GM04503 (cell line): ENCODE measurements at places on chromosomes 3 and 15.

GRCh38 chr3:150074697-150075416 is 104.2 kb upstream of the PFN2 start:
- DNase-seq: no peak

- DNase-seq: no peak
These were observed 150.1 kb downstream of the TPRA1 start for GRCh38 chr3:127440384-127440783.

DNA sequence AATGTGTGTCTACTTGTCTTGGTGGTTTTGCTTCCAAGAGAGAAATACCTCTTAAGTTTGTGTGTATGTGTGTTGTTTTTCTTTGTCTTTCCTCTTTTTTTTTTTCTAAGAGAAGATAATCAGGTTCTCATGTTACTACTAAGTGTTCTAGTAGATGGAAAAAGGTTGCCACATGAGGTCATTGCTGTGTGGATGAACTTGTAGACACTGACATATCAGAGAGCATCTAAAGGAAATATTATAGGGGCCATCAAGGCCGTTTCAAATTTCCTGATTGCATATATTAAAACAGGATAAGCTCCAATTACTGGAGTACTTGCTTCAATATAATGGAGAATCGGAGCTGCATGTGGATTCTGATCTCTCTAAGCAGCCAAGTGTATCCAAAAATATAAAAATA is 747.5 kb downstream of the NR2F2 start:
- no peak for DNase-seq

GRCh38 chr3:61912158-61912557 is 350.8 kb downstream of the PTPRG start:
- DNase-seq: no peak

DNA sequence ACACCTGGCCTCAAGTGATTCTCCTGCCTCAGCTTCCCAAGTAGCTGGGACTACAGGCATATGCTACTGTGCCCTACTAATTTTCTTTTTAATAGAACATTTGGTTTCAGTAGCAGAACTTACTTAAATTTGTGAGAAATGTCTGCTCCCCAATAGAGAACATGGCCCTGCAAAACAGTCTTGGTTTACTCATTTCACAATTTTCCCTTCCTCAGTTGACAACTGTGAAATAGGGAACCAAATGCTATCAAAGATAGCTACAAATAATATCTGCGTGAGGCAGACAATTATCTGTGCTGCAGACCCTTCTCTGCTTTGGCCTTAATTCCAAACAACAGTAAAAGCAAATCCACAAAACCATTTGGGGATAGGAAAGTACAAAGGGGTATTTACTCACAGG is 22.6 kb downstream of the METTL6 start:
- no peak for DNase-seq

DNA sequence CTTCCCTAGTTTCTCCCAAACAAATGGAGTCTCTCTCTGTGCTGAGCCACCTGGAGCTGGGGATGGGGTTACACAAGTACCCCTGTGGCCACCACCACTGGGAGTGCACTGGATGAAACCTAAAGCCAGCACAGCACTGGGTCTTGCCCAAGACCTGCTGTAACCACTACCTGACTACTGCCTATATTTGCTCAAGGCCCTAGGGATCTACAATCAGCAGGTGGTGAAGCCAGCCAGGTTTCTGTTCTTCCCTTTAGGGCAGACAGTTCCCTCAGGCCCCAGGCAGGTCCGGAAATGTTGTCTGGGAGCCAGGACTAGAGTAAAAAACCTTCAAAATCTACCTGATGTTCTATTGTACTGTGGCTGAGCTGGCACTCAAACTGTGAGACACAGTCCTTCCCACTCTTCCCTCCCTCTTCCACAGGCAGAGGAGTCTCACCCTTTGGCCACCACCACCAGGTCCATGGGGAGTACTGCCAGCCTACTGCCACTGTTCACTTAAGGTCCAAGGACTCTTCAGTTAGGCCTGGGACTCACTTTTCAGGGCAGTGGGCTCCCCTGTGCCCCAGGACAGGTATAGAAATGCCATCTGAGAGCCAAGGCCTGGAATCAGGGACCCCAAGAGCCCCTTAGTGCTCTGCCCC is 23.8 kb downstream of the C3orf20 start:
- no peak for DNase-seq

DNA sequence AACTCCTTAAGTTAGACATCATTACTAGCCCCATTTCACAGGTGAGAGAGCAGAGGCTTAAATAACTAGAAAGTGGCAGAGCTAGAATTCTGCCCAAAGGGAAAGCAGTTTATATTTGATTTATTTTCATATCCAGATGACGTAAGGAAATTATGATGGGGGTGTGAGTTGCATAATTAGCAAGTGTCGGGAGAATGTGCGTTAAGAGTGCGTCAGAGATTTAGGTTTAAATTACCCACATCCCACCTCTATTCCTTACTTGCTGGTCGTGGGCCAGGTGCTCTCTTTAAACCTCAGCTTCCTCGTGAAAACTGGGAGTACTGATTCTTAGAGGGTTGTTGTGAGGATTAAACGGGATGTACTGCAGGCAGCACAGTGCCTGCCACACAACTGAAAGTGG is 32.3 kb downstream of the FSTL1 start:
- no peak for DNase-seq

DNA sequence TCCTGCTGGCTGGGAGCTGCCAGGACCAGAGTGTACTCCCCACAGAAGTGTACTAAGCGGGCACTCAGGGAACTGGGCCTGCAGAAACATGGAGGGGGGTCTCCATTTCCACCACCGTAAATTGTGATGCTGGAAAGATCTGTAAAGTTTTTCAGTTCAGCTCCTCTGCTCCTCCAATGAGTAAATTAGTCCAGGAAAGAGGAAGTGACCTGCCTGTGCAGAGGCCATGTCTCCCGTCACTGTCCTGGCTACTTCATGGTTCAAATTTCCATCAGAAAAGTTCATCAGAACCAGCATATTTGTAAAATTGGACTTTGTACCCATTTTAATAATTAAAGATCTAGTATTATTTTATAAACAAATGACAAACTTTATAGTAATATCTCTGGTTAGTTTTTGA is 226.7 kb upstream of the THBS1 start:
- DNase-seq: no peak

- no peak for DNase-seq
These were observed 4.9 kb upstream of the LOXL1 start for GRCh38 chr15:73921254-73921925.

- DNase-seq: no peak
These were observed 413.9 kb downstream of the SHQ1 start for GRCh38 chr3:72434296-72434695.

- DNase-seq: peak; percentile 58
These were observed 220.9 kb upstream of the NANOGP8 start for GRCh38 chr15:35305946-35306345.

DNA sequence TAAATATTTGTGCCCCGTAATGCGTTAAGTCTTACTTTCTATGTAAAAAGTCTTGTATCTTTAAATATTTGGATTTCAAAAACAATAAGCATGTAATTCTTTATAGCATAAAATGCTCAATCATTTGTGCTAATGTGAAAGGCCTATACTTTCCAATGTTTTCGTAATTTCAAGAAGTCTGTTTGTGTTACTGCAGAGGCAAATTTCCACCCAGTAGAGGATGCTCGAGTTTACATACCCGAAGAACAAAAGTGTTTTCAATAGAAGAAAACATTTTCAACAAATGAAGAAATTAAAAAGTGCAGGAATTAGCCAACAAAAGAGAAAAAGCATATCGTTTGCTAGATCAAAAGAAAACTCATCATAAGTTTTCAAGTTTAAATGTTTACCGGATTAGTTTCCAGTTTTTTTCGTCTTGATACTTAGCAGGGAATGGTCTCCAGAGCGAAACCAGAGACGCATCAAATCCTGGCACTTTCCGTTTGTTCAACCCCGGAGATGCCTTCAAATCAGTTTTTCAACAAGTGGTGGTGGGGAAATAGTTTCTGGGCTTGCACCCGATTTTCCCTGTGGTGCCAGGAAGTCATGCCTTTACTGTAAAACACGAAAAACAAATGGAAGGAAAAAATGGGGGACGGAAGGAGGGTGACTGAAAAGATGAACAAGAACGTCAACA is 1.0 kb downstream of the CGGBP1 start:
- DNase-seq: no peak

DNA sequence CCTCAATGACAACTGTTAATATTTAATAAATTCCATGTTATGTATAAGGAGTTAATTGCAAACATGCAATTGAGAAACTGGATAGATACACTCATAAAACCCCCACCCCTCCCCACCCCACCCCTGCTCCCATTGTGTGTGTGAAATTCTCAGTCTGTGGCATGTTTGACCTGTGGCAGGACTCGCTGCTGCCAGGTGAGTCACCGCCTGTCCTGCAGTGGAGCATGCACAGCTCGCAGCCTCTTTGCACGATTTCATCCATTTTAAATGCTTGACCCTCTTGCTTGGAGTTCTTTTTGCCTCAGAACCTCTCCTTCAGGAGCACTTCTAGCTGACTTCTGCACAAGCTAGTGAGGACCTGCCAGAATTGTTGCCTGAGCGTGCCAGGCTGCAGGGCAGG is 5.3 kb upstream of the APEH start:
- DNase-seq: no peak

DNA sequence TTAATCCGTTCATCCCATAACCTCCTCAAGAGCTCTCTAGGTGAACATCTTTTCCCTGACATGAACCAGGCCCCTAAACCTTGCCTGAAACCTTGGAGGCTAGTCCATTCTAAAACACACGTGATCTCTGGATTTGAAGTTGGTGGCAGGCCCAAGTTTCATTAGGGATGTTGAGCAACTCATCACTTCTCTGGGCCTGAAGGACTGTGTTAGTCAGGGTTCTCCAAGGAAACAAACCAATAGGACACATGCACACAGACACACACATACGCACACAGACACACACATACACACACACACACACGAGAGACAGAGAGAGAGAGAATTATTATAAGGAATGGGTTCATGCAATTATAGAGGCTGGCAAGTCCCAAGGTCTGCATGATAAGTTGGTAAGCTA is 31.9 kb downstream of the ACAN start:
- DNase-seq: peak; percentile 34

- no peak for DNase-seq
These were observed 37.6 kb downstream of the DNASE1L3 start for GRCh38 chr3:58173029-58173668.

GRCh38 chr3:113255854-113256615 is 44.7 kb downstream of the BOC start:
- no peak for DNase-seq
